ENCODE measurements at places on chromosomes 3 and 15. TPM values are rescaled to one million over a fixed set of nuclear protein-coding genes. Genes with fewer than 3 reads are reported as not detected.
A peak's percentile ranks its signal among the peaks of the same experiment; 100 is the strongest.

The THAP10 gene
- 4.0 TPM for total RNA-seq

The SLC12A1 gene
- not detected for total RNA-seq

The TERC gene
- total RNA-seq: 6.0 TPM

The ACAN gene
- 1.00 TPM for total RNA-seq

The MCTP2 gene
- total RNA-seq: 0.71 TPM

The GOLGA8Q gene
- 0.58 TPM for total RNA-seq

The DYNC1LI1 gene
- total RNA-seq: 28.6 TPM

DNA sequence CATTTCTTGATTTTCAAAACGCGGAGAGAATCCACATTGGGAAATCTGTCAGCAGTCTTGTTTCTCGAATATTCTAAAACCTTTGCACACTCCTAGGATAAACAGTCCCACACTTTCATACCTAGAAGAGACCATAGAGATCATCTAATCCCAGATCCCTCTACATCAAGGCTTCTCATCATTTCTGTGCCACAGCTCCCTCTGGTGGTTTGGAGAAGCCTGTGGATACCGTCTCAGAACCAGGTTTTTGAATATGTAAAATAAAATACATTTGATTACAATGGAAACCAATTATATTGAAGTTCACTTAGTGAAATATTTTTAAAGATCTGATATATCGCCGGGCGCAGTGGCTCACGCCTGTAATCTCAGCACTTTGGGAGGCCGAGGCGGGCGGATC, 211.9 kb upstream of the GOLGA6L4 start:
- DNase-seq: peak; percentile 55
- no peaks in the 10 kb centered on the region for H3K27me3 ChIP-seq
- H3K36me3 ChIP-seq: no peaks in the 10 kb centered on the region
- H3K27ac ChIP-seq: no peak overlapping the region
- H3K4me1 ChIP-seq: no peaks in the 10 kb centered on the region
- H3K4me3 ChIP-seq: no peak overlapping the region

GRCh38 chr3:80767604-80768003, 993.8 kb downstream of the GBE1 start:
- no peak for DNase-seq
- no peaks in the 10 kb centered on the region for H3K27me3 ChIP-seq
- H3K4me1 ChIP-seq: no peaks in the 10 kb centered on the region
- H3K36me3 ChIP-seq: no peaks in the 10 kb centered on the region
- no peak overlapping the region for H3K4me3 ChIP-seq

DNA sequence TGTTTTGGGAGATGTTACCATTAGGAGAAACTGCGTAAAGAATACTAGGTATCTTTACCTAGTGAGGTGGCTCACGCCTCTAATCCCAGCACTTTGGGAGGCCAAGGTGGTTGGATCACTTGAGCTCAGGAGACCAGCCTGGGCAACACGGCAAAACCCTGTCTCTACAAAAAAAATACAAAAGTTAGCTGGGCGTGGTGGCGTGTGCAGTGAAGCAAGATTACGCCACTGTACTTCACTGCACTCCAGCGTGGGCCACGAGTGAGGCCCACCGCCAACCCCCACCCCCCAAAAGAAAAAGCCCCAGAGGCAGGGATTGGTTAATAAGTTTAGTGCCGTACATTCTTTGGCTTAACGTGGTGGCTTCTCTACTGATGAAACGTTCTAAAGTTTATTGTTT, 23.5 kb downstream of the TRIM71 start:
- no peaks in the 10 kb centered on the region for H3K4me1 ChIP-seq
- DNase-seq: no peak
- H3K36me3 ChIP-seq: no peaks in the 10 kb centered on the region

- no peaks in the 10 kb centered on the region for H3K27me3 ChIP-seq
- no peaks in the 10 kb centered on the region for H3K4me1 ChIP-seq
- H3K36me3 ChIP-seq: no peaks in the 10 kb centered on the region
- DNase-seq: no peak
- no peak overlapping the region for H3K4me3 ChIP-seq
- no peak overlapping the region for H3K27ac ChIP-seq
Measured at GRCh38 chr3:69462826-69463100, 76.9 kb upstream of the FRMD4B start.

GRCh38 chr3:193055352-193055751, 137.7 kb upstream of the MB21D2 start:
- no peaks in the 10 kb centered on the region for H3K36me3 ChIP-seq
- no peak overlapping the region for H3K4me3 ChIP-seq
- no peaks in the 10 kb centered on the region for H3K27me3 ChIP-seq
- no peak overlapping the region for H3K27ac ChIP-seq

DNA sequence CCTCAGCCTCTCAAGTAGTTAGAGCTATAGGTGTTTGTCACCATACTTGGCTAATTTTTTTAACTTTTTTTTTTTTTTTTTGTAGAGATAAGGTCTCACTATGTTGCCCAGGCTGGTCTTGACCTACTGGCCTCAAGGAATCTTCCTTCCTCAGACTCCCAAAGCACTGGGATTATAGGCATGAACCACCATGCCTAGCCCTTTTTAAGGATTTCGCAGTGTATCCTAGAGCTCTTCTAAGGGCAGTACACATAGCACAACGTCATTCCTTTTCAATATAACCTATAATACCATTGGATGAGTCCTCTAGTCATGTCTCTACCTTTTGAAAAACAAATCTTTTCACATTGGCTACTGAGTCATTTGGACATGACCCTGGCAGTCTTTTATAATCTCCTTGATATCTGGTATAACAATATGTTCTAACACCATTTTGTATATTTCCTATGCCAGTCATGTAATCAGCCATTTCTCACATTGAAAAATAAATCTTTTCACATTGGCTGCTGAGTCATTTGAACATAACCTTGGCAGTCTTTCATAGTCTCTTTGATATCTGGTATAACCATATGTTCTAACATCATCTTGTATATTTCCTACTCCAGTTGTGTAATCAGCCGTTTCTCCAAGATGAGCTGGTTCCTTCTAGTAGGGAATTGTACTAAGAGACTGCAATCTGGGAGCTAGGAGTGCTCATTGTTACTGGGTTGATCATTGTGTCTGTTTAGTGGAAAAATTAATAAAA, 944.7 kb downstream of the MCTP2 start:
- no peaks in the 10 kb centered on the region for H3K36me3 ChIP-seq
- no peaks in the 10 kb centered on the region for H3K4me1 ChIP-seq
- no peak for DNase-seq

DNA sequence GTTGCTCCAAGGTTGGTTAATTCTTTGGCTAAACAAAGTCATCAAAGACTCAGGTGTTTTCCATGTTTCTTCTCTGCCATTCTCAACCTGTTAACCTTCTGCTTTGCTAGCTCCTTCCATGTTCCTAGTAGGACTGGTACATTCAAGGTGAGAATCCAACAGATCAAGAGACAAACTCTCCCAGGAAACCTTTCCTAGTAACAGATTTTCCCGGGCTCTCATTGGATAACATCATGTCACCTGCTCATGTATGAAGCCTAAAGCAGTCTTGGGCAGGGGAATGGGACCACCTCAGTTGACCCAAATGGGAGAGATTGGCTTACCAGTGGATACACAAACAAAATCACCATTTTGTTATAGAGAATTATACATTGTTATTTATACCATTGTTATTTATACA, 14.9 kb downstream of the SEMA6D start:
- no peak for DNase-seq
- H3K27ac ChIP-seq: no peak overlapping the region
- H3K27me3 ChIP-seq: no peaks in the 10 kb centered on the region

GRCh38 chr3:128210711-128211110, 57.4 kb downstream of the EEFSEC start:
- peaks cover 6% of the 10 kb centered on the region for H3K4me1 ChIP-seq
- no peaks in the 10 kb centered on the region for H3K36me3 ChIP-seq
- H3K27ac ChIP-seq: no peak overlapping the region
- H3K27me3 ChIP-seq: no peaks in the 10 kb centered on the region
- no peak overlapping the region for H3K4me3 ChIP-seq
- DNase-seq: no peak

GRCh38 chr3:31793821-31794220, 187.2 kb downstream of the OSBPL10 start:
- no peak for DNase-seq
- no peaks in the 10 kb centered on the region for H3K27me3 ChIP-seq
- H3K4me1 ChIP-seq: no peaks in the 10 kb centered on the region
- no peak overlapping the region for H3K4me3 ChIP-seq
- H3K27ac ChIP-seq: no peak overlapping the region
- H3K36me3 ChIP-seq: no peaks in the 10 kb centered on the region

DNA sequence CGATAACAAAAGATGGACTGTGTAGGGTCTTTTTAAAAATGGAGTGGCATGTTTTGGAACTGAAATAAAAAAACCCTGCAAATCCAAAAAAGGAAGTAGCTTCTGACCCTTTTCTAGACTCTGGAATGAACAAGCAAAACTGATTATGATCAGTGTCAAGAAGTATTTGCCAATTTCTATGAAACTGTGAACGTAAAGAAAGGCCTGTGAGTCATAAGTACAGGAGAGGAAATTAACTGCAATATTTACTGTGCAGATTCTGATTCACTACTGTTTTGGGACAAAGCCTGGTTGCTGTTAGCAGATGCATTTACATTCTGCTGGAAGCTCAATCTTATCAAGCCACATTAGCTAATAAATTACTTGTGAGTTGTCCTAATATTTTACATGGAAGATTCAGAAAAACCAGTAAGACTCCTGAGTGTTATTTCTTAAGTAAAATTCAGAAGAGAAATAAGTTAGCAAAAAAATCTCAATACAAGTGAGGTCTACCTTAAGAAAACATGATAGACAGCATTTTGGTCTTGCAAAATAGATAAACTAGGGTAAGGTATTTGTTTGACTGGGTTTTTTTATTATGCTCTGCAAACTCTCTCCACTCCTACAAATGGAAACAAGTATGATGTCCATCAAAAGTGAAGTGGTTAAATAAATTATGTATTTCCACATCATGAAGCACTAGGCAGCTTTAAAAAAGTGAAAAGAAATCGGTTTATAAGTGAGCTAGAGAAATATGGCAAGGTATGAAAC, 90.2 kb upstream of the LMOD3 start:
- no peaks in the 10 kb centered on the region for H3K4me1 ChIP-seq
- H3K27ac ChIP-seq: no peak overlapping the region
- no peak for DNase-seq
- no peak overlapping the region for H3K4me3 ChIP-seq
- H3K36me3 ChIP-seq: no peaks in the 10 kb centered on the region

DNA sequence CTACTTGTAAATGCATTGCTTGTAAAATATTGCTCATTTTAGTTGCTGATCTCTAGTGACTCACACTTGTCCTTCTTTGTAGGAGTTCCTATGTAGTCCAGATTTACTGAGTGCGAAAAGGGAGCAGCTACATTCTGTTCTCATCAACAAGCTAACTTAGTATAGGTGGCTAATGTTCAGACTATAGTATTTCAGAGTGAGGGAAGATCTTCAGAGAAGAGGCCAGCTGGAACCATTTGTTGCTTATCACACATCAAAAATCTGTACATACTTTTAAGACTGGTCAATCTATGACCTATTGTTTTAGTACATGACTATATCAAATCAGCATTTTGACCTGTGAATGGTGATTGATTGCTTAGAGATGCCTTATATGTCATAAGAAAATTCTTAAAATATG, 71.3 kb upstream of the THSD4 start:
- DNase-seq: no peak
- no peaks in the 10 kb centered on the region for H3K36me3 ChIP-seq
- no peak overlapping the region for H3K27ac ChIP-seq
- H3K4me1 ChIP-seq: no peaks in the 10 kb centered on the region
- no peak overlapping the region for H3K4me3 ChIP-seq
